NCI-H1694 treated with DMSO at 0.1 percent for 48 hours (cell line): ENCODE measurements at places on chromosomes 4 and X.

DNA sequence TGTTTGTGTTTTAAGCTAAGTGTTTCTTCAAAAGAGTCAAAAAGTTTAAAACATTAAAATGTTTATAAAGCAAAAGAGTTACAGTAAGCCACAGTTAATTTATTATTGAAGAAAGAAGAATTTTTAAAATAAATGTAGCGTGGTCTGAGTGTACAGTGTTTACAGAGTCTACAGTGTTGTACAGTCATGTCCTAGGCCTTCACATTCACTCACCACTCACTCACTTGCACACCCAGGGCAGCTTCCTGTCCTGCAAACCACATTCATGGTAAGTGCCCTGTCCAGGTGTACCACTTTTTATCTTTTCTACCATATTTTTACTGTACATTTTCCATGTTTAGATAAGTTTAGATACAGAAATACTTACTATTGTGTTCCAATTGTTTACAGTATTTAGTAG is 239.7 kb upstream of the AGA start:
- DNase-seq = no peak

DNA sequence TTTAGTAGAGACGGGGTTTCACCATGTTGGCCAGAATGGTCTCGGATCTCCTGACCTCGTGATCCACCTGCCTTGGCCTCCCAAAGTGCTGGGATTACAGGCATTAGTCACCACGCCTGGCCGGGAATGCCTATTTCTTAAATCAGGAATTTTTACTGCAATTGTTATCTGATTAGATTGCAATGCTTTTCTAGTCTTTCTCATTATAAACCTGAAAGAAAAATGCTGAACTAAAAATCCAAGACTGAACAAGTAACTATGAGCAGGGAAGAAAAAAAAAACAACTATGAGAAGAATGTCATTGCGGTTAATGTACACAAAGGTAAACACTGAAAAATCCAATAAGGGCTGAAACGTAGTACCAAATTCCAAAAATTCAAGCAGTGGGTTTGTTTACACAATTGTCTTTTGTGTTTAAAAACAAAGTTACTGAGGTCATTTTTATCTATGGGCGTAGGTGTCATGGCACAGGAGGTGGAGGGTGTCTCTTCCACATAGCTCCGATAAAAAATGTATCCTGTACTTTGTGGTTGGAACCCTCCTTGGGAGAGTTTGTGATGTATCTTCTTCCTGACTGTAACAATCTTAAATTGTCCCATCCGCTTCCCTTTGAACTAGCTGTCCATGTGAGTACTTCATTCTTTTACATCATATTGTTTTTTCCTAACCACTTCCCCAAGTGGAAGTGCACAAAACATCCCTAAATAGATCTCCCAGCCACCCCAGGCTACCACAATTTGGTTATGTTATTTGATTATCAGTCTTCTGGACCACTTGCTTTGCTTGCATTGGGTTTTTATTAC is 11.1 kb upstream of the TMEM156 start:
- no peak for DNase-seq

- DNase-seq = no peak
Measured at GRCh38 chrX:48933757-48934156, 14.9 kb upstream of the PIM2 start.

DNA sequence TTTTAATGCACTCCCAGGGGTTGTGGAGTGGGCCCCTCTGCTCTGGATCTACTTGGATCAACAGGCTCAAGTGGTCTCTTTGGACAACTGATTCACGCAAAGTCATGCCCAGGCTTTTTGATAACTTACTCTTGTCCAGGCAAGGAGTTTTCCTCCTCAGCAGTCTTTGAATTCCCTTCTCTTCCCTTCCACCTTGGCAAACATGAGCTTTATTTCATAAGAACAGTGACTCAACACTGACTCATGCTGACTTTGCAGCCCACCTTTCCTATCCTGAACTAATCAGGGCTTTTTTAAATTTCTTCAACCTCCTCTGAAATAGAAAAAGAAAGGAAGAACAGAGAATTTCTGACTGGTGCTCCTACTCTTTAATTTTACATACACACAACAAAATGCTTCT is 132.1 kb upstream of the LDB2 start:
- no peak for DNase-seq

GRCh38 chrX:9609987-9610386 is 145.1 kb downstream of the TBL1X start:
- no peak for DNase-seq

DNA sequence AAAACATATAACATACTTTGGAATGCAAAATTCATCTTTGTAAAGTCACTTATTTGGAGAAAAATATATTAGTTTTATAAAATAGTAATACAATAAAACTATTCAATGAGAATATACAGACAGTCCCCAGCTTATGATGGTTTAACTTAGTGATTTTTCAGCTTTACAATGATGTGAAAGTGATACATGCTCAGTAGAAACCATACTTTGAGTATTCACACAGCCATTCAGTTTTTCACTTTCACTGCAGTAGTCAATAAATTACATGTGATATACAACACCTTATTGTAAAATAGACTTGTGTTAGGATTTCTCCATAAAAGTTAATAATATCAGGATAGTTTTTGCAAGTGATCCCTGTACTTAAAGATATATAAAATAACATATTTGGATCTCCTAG is 436.0 kb downstream of the CENPC start:
- no peak for DNase-seq

GRCh38 chr4:79688691-79689090 is 280.7 kb upstream of the GK2 start:
- DNase-seq = no peak

DNA sequence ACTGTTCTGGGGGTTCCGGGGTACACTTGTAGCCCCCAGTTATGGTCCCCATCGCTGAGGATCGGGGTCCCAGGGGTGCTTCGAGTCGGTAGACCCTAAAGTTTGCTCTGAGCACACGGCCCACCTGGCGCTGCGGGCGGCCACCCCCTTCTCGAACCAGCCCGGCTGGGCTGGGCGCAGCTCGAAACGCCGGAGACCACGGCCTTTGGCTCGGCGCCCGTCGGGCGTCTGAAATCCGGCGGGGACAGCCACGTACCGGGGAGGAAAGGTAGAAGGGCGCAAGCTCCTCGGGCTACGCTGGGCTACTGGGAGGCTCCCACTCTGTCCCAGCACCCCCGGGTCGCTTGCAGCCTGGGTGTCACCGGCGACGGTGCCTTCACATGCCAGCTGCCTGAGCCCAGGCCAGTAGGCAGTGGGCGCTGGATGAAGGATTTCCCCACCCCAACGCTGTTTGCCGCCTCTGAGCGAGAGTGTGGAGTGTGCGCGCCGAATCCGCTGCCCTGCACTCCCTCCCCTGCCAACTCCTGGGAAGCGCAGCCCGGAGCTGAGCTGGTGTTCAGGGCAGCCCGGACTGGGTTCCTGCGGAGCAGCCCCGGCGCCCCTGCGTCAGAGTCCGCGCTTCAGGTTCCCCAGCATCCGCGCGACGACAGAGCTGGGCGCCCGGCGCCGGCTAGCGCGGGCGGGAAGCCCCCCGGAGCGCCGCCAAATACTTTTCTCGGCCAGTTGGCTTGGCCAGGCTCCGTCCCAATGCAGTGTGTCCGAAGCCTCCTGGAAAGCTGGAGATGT is 637 bp downstream of the MAMLD1 start:
- DNase-seq = peak; percentile 22

DNA sequence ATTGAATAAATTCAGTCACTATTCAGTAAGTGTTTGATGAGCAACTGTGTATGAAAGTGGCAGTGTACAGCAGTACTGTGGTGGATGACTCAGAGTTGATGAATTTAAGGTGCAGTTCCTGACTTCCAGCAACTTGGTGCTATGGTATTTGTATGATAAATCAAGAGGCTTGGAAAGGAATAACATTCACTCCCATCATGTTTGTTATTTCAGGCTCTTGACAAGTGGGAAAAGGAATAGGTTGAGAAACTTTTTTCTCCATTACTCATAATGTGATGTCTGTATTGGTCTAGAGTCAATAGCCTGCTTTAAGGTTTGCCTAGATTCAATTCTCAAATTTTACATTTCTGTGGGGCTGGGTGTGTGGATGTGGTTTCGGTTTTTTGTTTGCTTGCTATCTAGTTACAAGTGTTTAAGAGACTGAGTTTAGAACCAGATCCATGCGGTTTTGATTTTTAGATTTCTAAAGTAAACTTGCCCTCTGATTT is 35.1 kb upstream of the CYP2U1 start:
- no peak for DNase-seq

GRCh38 chr4:13601048-13601447 is 26.5 kb downstream of the BOD1L1 start:
- DNase-seq = no peak

GRCh38 chr4:30116401-30116800 is 603.8 kb upstream of the PCDH7 start:
- no peak for DNase-seq

DNA sequence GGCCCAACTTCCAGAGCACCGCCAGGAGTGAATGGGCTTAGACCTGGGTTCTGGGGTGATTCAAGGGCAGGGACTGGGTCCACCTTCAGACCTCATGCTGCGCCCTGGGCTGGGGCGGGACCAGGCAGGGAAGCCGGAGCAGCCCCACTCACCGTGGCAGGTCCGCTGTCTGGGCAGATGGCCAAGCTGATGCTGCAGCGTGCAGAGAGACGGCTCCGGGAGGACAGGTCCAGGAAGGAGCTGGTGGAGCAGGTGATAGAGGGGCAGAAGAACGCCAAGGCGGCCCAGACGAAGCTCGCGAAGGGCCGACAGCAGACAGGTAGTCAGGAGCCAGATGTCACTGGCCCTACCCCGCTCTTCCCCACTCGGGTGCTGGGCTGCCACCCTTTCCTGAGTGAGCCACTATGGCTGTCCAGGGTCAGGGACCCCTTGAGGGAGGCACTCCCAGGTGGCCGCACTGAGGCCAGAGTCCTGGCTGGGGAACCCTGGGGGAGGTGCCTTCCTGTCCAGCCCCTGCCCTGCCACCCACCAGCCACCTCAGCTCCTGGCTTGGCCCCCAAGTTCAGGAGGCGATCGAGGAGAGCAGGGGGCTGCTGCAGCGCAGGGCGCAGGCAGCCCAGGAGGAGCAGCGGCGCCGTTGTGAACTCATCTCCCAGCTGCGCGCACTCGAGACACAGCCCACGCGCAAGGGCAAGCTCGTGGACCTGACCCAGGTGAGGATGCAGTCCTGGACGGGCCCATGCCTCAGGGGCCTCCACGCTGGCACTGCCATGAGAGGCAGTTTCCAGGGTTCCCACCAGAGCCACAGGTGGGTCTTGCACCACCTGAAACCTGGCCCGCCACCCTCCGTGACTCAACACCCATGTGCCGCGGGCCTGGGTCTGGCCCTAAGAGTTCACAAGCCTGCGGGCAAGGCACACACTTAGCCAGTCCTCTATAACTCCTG is 10.1 kb upstream of the RNF4 start:
- DNase-seq = no peak

DNA sequence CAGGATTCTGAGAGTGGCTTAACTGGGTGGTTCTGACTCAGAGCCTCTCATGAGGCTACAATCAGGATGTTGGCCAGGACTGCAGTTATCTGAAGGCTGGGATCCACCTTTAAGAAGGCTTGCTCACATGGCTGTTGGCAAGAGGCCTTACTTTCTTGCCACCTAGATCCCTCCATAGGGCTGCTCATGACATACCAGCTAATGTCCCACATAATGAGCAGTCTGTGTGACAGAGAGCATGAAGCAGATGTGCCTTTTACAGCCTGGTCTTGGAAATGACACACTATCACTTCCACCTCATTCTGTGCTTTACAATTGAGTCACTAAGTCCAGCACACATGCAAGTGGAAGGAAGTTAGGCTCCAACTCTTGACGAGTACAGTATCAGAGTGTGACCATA is 4.3 kb upstream of the RBM3 start:
- no peak for DNase-seq

DNA sequence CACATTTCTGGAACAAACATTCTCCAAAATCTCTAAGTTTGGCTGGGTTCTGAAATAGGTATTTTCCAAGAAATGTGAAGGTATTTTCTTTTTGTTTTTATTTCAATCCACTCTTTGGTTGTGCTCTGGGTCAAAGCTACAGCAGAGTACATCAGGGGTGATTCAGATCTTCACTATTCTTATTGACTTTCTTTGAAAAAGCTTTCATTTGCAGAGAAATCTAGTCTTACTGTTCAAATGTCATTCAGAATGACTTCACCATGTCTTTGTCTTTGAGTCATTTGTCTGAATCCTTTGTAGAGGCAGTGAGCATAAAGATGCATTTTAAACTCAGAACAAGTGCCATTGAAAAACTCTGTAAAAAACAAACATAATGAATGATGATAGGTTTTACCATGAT is 547.2 kb upstream of the ADGRL3 start:
- DNase-seq = no peak

GRCh38 chr4:185656467-185656931 is 121.2 kb upstream of the PDLIM3 start:
- no peak for DNase-seq

- DNase-seq = no peak
Measured at GRCh38 chrX:17413228-17413627, 38.2 kb downstream of the NHS start.

DNA sequence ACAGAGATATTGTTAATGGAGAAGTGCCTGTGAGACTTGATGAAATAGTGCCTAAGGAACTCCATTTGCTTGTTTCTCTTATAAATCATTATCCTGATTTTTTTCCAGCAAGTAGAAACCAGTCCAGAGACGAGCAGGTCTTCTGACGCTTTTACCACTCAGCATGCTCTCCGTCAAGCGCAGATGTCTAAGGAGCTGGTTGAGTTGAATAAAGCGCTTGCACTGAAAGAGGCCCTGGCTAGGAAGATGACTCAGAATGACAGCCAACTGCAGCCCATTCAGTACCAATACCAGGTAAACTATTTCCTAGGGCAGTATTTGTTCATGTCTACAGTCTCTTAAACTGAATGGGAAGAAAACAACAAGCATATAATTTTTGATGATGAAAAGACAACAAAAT is 63.6 kb downstream of the KIF4A start:
- DNase-seq = no peak

- DNase-seq = no peak
Measured at GRCh38 chr4:168639914-168640313, 143.1 kb downstream of the PALLD start.

GRCh38 chr4:82230306-82230705 is 143.5 kb downstream of the HNRNPD start:
- DNase-seq = no peak

DNA sequence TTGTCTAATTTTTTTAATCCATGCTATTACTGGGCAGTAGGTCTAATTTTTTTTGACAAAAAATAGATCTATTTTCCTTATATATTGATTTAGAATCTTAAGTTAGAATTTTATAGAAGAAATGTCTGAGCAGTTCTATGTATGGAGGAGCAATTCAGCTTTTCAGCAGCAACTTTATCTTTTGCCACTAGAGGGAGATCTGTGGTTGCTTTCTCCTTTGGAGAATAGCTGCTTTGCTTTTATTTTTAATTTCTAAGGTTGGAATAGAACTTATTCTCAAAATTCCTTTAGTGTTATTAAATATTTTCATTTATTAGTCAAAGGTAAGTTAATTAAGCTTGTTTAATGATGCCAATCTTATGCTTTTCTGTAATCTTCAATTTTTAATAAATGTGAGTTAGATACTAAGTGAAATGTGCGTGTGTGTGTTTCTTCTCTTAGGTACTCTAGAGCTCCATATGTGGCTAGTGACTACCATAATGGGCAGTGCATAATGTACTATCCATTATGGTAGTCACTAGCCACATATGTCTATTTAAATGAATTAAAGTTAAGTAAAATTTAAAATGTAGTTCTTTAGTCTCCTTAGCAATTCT is 29.3 kb downstream of the FAM199X start:
- peak; percentile 31 for DNase-seq
